Brain pericyte (primary cell): ENCODE measurements at places on chromosomes 2 and 18.

- no peak for DNase-seq
These were observed at the start of gene NEMP2 for GRCh38 chr2:190534310-190535120. NEMP2 (minus strand) TSS chr2:190534722; CDS start chr2:190534655, 67 bp downstream.

- no peak for DNase-seq
These were observed 69.3 kb upstream of the BZW1 start for GRCh38 chr2:200742426-200742825.

GRCh38 chr2:85868822-85869221 is 20.0 kb downstream of the ST3GAL5 start:
- no peak for DNase-seq

DNA sequence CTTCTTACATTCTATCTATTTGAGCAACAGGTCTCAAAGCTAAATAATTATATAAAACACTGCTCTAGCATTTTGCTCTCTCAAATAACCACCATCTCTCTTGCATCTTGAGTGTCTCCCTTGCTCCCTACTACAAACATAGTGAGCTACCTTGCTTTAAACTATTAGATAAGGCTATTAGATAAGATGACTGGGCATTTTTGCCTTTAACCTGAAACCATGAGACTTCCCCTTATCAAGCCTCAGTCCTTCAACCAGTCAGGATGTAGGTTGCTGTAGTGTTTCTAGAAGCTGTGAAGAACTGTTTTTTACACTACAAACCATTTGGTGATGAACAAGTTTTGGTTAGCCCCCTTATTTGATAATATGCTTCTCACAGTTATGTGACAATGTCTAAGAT is 115.4 kb upstream of the MAP2 start:
- no peak for DNase-seq

DNA sequence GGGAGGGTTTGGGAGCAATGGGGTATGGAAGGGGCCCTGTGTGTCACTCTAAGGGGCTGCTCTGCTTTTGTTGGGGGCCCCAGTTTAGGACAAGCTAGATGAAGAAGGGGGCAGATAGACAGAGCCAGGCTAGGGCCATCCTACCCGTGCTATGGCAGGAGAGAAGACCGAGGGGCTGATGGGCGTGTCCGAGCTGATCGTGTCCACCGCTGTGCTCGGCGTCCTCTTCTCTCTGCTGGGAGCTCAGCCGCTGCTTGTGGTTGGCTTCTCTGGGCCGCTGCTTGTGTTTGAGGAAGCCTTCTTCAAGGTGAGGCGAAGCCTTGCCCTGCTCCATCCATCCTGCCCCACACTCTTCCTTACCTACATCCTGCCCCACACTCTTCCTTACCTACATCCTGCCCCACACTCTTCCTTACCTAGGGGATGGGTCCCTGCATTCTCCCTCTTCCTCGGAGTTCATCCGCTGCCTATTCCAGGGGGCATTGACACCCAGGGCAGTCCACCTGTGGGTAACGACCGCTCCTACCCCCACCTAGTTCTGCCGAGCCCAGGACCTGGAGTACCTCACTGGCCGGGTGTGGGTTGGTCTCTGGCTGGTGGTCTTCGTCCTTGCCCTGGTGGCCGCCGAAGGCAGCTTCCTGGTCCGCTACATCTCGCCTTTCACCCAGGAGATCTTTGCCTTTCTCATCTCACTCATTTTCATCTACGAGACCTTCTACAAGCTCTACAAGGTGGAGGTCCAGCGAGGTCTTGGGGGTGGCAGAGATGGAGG is 8.9 kb downstream of the SLC4A3 start:
- DNase-seq: no peak

DNA sequence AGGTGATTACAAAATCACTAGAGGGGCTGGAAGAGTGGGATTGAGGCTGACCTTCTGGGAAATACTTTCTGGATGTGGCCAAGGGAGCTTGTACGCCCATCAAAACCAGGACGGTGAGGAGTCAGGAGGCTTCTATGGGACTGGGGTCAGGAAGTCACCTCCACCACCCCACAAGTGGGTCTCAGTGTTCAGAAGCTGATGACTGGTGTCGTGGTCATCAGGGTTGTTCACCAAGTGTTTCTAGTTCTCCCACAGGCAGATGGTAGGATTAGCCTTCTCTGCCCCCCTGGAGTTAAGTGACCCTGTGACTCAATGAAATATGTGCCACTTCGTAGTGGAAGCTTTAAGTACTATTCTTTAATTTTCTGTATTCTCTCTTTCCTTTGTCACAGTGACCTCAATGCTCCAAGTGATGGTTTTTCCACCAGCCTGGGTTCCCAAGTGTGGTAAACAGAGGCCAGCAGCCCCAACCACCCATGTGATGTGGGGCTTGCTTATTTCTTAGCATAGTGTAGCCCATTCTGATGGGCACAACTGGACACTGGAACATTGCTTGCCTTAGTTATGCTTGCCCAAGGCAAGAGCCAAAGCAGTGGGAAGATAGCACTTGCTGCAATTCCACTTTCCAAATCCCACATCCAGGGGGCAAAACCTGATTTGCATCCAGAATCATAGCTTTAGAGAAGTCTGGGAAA is 258.8 kb downstream of the CYP26B1 start:
- no peak for DNase-seq

DNA sequence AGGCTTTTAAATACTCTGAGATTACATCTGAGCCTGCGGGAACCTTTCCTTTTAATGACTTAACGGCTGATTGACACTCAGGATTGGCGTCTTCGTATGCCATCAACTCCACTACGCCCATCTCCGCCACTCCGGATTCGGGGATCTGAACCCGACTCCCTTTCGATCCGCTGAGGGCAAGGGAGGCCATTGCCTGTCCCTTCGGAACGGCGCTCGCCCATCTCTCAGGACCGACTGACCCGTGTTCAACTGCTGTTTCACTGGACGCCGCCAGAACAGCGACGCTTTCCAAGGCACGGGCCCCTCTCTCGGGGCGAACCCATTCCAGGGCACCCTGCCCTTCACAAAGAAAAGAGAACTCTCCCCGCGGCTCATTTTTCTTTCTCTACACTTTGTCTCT is 90.4 kb downstream of the PID1 start:
- DNase-seq: no peak

GRCh38 chr2:131036696-131037397 is 56.4 kb downstream of the FAM168B start:
- no peak for DNase-seq

DNA sequence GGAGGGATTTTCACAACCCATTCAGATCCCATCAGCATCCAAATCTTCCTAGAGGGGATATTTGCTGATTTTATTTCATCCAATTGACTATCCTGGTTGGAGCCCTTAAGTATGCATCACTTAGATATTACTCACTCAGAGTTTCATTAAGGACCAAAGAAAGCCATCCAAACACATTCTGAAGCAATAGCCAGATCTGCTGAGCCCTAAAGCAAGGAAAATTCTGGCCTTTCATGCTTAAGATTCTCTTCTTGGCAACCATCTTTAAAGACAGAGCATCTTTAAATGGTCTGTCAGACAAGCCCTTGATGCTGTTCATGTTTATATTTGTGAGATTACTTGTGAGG is 40.9 kb upstream of the C1D start:
- no peak for DNase-seq

DNA sequence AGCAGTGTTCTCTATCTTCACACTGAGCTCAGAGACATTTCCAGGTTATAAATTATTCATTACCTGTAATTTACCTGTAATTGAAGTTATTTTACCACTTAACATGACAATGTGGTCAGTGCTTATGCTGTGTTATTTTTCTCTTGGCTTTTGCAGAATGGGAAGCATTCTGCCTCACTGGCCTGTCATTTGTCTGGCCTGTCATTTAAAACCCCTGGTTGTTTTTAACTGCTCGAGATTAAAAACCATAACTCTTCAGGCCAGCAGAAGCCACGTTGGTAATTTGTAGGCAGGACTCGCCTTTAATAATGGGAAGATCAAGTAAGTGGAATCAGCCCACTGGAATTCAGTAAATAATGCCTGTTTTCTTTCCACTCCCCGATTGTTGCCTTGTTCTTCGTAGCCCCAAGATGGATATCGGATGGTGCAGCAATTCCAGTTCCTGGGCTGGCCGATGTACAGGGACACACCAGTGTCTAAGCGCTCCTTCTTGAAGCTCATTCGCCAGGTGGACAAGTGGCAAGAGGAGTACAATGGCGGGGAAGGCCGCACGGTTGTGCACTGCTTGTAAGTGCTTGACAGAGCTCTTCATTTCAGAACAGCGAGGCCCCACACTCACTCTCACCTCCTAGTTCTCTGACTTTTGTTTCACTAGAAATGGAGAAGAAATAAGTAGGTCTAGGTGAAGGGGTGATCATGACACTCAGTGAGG is 222.4 kb upstream of the RAB12 start:
- DNase-seq: no peak

DNA sequence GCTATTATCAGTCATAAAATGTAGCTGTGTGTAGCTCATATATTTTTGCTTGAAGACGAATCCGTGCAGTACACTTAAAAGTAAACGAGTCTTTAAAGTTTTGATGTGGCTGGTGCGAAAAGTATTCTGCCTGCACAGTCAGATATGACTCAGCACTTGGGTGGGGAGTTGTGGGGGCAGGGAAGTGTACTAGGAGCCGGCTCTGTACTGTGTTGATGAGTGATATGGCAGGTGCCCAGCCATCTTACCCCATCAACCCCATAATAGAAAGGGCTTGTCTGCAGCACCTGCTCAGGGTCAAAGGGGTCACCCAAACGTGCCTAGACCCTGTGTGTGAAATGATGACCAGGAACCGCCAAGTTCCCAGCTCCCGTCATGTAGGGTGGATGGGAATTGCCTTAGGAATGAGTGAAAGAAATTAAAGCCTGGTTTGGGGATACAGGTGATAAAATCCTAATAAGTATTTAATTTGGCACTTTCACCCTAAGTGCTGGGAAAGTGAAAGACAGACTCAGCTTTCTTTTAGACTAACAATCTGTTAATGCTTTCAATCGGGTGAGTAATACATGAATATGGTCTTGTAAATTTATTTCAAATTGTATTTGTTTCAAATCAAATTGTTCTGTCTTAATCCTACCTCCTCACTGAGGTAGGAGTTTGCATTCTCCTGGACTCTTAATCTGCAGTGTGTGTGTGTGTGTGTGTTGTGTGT is 48.0 kb downstream of the BCL2L11 start:
- DNase-seq: no peak

DNA sequence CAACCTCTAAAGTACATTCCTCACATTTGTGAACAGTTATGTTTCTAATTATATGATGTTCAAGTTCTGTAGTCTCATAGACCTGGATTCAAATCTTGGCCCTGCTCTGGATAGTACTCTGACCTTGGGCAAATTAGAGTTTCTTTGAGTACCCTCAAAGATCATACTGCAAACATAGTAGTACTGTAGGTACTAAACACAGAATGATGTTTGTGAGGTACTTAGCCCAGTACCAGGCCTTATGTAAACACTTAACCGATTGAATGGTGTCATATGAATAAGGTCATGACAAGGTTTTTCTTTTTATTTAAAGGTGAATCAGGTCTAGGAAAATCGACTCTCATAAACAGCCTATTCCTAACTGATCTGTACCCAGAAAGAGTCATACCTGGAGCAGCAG is 19.1 kb downstream of the SEPTIN2 start:
- no peak for DNase-seq
